Daoy (cell line): ENCODE measurements at places on chromosomes 5 and 9.

DNA sequence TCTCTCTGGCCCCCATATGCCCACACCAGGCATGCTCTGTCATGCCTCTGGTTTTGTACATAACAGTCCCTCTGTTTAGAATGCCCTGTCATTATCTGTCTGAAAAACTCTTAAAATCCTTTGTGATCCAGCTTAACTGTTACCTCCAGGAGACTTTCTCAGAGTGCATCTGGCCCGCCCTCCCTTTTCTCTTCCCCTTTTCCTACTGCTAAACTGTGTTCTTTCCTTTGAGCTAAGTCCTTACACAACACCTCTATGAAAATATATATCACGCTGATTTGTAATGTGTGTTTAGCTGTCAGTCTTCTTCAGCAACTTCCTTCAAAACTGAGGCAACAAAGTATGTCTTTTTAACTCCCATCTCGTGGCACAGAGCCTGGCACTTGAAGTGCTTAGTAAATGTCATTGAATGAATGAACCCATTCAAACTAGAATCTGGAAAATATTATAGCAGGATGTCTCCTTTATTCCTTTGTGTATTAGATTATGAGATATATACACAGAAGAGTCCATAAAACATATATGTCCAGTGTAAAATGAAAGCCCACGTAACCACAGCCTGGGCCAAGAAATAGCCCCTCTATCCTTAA is 166.2 kb upstream of the KLF9 start:
- DNase-seq, result no peak

DNA sequence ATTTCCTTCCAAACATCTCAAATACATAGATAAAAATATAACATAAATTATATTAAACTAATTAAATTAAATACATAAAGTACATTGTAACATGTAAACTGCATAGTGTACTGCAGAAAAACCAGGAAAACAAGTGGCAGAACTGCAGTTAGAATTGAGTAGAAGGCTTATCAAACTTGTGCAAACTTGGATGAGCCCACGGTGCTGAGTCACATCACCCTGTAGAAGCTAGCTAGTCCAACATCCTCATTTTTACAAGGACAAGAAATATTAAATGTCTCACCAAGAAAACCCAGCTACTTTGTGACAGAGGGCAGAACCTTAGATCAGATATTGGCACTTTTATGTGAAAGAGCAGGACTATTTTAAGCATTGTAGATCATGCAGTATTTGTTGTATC is 807.9 kb upstream of the NUDT12 start:
- DNase-seq, result no peak

GRCh38 chr9:13127131-13127530 is 152.4 kb downstream of the MPDZ start:
- DNase-seq, result no peak

GRCh38 chr5:176175101-176175852 is 62.9 kb upstream of the SIMC1 start:
- DNase-seq, result no peak

- no peak for DNase-seq
Measured at GRCh38 chr9:114125476-114126013, 26.5 kb upstream of the KIF12 start.
